ENCODE measurements at places on chromosomes 4 and X.

DNA sequence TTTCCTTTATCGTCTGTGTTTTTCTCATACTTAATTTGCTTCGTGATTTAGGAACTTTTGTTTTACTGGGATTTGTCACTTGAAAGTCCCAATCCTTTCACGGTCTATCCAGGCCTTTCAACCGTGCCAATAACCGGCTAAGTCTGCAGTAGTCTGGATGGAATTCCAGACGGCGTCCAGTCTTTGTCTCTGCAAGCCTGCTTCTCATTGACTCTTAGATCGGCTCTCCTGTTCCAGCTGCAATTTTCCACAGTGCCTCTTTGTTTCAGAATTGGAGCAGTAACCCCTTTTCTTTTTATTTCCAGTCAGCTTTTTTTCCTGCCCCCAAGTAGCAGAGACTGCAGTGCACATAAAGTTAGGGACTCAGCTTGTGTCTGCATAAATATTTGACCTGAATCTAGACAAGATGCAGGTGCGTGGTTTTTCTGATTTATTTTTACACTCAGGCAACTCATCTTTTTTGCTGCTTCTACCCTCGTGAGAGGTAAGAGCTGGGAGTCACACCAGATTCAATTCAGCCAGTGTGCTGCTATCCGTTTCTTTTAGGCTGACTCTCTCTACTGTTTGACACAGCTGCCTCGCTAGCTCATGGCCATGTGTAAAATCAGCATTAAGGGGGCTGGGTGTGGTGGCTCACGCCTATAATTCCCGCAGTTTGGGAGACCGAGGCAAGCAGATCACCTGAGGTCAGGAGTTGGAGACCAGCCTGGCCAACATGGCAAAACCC lies 37.4 kb upstream of the DHRSX start:
- DNase-seq, result no peak

DNA sequence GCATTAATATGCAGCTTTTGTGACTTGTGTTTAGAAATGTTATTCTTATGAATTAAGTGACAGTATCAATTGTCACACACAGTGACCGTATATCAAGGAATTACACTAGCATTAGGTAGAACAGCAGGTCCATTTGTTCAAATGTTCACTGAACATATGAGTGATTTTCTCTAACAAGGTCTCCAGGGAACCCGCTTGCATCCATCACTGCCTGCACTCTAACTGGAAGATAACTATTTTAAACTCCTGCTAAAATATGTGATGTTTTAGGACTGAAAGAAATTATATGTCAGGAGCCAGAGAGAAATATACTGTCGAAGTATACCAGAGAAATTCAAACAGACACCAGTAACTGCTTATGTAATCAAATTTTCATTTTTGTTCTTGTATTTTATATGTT lies 1395.7 kb downstream of the PCDH18 start:
- no peak for DNase-seq

GRCh38 chr4:26751838-26752237 lies 108.8 kb upstream of the STIM2 start:
- DNase-seq, result no peak

DNA sequence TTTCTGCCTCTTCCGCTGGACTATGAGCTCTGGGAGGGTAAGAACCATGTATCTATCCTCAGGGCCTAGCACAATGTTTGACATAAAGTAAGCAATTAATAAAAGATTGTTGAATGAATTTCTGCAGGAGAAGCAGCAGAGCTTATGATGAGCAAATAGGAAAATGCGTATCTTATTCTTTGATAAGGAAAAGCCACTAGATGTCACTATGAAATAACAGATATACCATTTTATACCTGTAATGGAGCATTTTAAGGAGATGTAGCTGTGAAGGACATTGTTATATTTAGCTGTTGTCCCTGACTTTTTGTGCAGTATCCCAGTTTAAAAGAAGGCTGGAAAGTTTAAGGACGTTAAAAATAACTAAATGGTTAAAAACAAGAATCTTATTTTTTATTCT lies 147.2 kb upstream of the MBNL3 start:
- DNase-seq, result no peak

DNA sequence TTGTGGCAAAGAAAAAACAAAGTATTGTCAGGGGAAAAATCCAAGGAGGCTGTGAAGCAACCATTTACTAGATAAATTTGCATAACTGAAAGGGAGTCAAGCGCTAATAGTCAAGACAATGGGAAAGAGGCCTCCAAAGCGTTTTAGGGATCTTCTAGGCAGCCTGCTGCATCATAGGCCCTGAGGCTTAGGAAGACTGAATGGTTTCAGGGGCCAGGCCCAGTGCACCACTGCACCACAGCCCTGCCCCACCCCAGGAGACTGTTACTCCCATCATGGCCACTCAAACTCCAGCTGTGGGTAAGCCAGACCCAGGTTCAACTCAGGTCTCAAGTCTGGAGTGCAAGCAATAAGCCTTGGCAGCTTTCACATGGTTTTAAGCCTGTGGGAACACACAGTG lies 362.9 kb downstream of the SH3BGRL start:
- no peak for DNase-seq

DNA sequence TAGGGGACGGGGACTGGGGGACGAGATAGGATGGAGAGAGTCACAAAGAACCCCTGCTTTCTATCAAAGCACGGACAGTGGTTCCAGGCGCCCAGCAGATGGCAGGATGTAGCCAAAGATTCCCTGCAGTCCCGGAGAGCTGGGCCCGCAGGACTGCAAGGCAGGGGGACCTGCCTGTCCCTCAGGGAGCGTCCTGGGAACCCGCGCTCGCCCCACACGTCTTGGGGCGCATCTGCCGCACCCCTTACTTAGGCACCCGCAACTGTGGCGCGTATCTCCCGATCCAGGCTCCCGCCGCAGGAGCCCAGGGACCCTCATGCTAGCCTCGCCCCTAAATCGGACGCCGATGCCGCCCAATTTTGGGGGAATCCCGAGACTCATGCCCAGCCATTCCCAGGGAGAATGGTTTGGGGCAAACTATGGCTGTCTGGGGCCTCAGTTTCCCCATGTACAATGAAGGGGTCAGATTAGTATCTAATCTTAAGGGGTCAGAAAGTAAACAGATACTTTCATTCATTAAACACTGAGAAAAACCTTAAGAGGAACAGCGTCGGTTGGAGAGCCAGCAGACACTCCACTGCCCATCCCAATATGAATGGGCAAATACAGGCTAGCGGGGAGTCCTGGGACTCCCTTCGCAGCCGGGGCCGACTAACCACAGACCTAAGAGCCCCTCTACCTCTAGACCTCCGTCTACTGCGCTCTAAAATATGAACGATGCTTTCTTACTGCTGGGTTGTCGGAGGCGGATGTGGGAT lies 581 bp upstream of the STK32B start:
- no peak for DNase-seq

- no peak for DNase-seq
Observed at GRCh38 chrX:72260448-72260847, 16.6 kb downstream of the RPS4X start.

GRCh38 chr4:141569141-141569540 lies 67.2 kb upstream of the IL15 start:
- DNase-seq, result no peak
